T-helper 2 cell treated with Interferon-gamma antibody and Interleukin-4, amounts not matched to agents 5 μg/mL and 100 μg/mL, for 36 hours (primary cell): ENCODE measurements at places on chromosomes 11 and 22.

DNA sequence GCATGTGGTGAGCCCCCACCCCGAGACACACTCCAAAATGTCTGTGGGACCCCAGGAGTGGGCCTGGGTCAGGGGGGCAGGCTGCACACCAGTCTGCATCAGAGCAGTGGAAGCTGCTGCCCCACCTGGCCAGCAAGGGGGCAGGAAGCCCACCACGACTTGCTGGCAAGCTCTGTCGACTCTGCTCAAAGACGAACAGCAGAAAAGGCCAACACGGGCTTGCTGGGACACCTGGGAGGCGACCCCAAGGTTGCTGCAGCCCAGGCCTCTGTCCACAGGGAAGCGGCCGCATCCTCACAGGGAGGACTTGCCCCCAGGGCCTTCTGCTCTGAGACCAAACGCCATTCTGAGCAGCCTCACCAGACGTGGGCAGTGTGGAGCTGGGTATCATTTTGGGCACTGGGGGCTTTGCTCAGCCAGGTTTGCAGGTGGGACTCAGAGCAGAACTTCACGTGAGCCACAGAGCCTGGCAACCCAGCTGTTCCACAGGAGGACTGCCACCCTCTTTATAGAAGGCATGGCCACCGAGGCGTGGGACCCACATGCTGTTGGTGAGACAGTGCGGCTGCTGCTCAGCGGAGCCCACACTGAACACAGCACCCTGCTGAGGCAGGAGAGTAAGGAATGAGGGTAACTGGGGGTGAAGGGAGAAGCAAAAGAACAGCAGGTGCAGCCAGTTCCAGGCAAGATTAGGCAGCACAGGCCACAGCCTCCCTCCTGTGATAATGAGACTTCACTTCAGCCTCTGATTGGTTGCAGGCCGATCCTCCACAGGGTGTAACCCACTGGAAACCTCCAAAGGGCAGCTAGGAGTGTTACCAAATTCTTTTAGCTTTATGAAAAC, 11.0 kb downstream of the IL17REL start:
- DNase-seq = no peak

DNA sequence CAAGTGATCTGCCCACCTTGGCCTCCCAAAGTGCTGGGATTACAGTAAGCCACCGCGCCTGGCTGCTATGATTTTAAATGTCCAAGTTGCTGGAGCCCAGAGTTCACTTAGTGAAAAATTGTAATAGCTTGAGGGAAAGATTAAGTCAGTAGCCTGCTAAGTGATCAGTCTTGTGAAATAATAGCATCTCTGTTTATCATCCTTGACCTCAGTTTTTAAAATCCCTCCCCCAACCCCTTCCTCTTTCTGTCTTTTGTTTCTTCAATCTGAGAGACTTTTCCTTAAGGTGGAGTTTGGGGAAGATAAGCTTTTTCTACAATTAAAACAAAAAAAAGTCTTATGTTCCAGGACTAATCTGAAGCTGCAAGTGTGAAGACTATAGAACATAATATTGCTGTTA, 6.4 kb downstream of the HIPK3 start:
- no peak for DNase-seq

DNA sequence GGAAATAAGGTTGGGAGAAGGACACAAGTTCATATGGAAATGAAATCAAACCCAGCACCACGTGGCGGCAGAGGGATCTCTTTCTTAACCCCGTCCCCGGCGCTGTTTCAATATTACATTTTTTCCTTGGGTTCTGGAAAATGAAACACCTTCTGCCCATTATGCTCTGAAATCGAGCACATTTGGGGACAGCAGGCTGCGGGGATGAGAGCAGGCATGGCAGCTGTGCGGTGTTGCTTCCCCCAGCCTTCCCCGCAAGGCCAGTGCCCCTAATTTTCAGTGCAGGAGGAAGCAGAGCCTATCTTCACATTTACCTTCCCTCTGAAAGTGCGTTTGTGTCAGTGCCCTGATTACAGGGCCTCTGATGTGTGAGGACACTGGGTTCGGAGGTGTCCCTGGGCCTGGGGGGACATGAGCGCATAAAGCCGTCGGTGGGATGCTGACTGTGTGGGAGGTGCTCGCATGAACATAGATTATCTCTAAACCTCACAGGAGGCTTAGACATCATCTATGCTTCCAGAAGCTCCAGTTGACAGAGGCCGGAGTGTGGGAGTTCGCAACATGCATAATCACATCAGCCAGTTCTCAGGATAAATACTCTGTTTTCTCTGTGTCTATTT, 921.3 kb downstream of the BRD1 start:
- no peak for DNase-seq

GRCh38 chr11:2945031-2945756, 16.0 kb upstream of the PHLDA2 start:
- peak; percentile 56 for DNase-seq

DNA sequence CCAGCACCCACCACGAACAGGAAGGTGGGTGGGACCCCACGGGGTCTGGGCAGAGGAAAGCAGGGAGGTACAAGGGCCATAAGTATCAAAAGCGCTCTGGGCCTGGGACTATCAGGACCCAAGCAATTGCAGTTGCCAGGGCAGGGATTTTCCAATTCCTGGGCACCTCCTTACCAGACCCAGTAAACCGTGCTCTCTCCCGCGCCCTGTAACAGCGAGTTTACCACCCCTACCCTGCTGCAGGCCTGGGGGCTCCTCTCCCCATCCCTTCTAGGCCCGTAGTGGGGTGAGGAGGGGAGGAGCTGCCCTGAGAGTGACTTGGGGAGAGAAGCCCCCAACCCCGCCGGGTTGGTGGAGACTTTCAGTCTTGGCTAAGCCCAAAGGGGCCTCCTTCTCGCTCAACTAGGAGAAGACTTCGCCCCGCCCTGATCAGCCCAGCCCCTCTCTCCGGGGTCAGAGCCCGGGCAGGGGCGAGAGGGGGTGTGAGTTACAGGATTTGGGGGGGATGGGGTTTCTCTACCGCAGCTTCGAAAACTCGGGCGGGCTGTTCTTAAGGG, 5.4 kb downstream of the PAX6 start:
- peak; percentile 2 for DNase-seq

DNA sequence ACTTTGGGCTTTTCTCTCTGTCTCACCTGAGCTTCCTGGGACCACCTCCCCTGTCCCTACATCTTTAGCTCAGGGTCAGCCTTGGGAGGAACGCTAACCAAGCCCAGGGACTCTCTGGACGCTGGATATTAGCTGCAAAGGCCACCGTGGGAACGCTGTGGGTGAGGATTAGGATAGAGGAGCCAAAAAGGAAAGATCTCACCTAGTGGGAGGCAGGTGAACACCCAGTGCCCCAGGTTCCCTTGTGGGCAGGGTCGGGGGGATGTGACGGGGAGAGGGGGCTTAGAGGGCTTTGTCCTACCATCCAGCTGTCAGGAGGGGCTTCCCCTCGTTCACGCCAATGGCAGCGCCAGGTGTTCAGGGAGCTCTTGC, 50.2 kb downstream of the LINC01488 start:
- no peak for DNase-seq

DNA sequence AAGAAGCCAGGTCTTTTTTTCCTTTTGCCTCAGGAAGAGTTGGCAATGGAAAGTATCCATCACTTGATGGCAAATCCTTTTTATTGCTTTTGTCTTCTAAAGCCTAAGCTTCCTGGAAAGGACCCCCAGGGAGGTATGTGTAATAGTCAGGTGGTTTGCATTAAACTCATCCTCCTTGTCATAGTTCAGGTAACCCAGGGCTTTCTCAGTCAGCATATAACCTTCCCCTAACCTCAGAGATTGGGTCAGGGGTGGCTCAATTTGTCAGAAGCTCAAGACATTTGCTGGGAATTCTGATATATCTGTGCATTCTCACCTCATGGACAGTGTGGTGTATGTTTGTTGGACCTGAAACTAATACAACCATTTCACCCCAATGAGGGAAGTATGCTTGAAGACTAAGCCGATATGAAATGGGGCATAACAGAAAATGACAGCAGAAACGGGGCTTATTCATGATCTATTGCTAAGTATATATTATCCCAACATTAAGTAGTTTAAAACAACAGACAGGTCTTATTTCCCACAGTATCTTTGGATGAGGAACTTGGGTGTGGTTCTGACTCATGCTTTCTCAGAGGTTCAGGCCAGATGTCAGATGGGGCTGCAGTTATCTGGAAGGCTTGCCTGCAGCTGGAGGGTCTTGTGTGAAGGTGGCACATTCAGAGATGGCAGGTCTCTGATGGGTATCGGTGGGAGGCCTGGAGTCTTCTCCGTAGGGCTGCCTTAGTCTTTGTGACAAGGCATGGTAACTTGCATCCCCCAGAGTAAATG, 135.8 kb upstream of the SPON1 start:
- no peak for DNase-seq

DNA sequence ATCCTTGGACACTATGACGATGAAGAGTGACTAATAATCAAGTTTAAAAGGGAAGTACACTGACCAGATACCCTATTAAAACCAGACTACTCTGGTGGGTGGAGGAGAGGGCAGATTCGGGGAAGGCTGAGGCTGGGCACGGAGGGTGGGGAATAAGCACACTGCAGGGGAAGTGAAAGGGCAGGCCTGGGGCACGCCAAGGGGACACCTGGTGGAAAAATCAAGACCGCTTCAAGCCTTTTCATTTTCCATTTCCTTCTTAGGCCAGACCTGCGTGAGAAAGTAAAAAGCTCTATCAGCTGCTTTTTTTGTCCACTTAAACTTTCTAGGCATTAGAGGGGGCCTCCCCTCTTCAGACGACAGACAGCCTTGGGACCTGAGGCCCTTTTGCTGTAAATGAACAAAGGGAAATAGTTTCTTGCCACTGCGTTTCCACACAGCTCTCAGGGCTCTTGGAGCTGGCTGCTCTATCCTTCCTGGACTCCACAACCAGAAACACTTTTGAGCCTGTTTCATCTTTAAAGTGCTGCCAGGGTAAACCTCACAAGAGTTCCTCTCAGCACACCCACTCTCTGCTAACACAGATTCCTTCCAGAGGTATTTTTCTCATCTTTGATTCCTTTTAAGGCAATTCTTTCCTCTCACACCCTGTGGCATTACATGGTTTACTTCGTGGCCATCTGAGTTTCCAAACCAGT, 25.0 kb upstream of the SERPIND1 start:
- no peak for DNase-seq

DNA sequence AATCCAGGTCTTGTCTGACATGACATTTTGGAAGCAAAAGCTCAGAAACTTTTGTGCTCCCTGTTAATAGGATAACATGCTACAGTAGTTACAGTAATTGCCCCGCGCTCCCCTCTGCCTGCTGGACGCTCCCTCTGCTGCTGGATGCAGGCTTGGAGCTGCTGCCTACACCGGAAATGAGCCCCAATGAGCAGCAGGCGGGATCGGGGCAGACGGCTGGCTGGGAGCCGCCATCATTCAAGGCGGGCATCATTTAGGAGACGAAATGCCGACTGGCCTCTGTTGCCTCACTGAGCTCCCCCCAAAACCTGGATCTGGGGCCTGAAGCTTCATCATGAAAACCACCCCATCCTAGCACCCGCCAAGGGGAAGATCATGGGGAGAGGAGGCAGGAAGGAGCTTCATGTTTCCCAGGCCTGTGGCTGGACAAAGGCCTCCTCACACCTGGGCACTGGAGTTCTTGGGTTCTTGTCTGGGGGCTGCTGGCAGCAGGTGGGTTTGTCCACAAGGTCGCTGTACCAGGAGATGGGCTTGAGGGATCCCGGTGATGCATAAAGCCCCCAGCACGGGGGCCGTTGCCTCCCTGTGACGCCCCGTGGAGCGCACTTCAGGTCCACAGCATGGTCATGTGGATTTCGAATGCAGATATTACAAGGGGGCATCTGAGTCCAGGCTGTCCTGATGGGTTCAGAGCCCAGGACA, 664.3 kb downstream of the BRD1 start:
- no peak for DNase-seq

GRCh38 chr11:130308886-130309285, 5.8 kb downstream of the ZBTB44 start:
- no peak for DNase-seq

DNA sequence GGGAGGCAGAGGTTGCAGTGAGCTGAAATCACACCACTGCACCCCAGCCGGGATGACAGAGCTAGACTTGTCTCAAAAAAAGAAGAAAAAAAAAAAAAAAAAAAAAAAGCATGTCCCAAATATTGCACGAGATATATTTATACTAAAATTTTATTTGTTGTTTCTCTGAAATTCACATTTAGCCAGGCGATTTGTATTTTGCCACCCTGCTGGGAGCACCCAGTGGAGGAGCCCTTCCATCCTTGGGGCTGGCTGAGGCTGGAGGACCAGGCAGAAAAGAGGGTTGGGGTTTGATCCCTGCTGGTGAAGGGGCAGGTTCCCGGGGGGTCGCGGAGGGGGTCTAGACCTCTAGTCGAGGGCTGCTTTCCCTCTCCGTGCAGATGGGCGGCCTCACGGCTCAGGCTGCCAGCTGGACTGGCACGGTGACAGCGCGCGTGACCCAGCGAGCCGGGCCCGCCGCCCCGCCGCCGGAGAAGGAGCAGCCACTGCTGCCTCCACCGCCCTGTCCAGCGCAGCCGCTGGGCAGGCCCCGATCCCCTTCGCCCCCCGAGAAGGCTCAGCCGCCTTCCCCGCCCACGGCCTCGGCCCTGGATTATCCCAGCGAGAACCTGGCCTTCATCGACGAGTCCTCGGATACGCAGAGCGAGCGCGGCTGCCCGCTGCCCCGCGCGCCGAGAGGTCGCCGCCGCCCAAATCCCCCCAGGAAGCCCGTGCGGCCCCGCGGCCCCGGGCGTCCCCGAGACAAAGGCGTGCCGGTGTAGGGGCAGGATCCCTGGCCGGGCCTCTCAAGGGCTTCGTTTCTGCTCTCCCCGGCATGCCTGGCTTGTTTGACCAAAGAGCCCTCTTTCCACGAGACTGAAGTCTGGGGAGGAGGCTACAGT, 952 bp upstream of the CATSPERZ start:
- no peak for DNase-seq

GRCh38 chr11:83612891-83613766, 327.0 kb upstream of the CCDC90B start:
- no peak for DNase-seq

DNA sequence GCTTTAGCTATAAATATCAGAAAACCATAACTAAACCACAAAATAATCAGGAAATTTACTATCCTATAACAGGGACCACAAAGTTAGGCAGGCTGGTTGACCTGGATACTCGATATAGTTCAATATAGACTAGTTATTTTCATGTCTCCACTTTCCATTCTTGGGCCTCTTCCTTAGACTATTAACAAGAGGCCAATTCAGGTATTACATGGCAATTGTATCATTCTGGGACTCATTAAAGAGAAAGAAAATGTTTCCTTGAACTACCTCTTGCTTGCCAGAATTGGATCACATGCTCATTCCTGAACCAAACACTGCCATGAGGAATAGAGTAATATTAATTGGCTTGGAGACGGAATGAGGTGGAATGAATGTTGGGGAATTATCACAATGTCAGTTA, 76.0 kb downstream of the EIF3M start:
- no peak for DNase-seq

- no peak for DNase-seq
Measured at GRCh38 chr11:130301002-130301401, 13.7 kb downstream of the ZBTB44 start.
